ENCODE measurements at places on chromosomes 12 and 14.

- no peak for DNase-seq
Observed at GRCh38 chr12:131415781-131416180, 295.1 kb upstream of the SFSWAP start.

- DNase-seq, result no peak
Observed at GRCh38 chr12:120873226-120873625, 30.9 kb downstream of the SPPL3 start.

GRCh38 chr12:112973818-112974231, 4.5 kb upstream of the OAS2 start:
- DNase-seq, result no peak

GRCh38 chr12:88553941-88554658, 26.2 kb downstream of the KITLG start:
- DNase-seq, result peak; percentile 82

DNA sequence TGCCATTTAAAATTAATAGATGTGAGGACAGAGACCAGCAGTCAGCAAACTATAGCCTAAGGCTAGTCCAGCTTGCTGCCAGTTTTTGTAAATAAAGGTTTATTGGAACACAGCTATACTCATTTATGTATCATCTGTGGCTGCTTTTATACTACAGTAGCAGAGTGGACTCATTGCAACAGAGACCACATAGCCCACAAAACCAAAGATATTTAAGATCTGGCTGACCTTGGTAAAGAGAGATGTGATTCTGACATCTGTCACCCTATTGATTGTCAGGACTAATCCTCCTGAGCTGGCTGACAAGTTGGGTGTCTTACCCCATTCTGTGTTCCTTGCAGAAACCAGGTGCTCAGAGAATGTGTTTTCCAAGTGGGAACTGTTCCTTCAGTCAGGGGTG, 99.9 kb downstream of the BEGAIN start:
- no peak for DNase-seq

GRCh38 chr12:3263939-3264922, 187.1 kb downstream of the TSPAN9 start:
- no peak for DNase-seq

Measured in fibroblast of skin of left quadriceps (primary cell).